ENCODE measurements at places on chromosomes 6 and 20. TPM values are rescaled to one million over a fixed set of nuclear protein-coding genes. Genes with fewer than 3 reads are reported as not detected.

DNA sequence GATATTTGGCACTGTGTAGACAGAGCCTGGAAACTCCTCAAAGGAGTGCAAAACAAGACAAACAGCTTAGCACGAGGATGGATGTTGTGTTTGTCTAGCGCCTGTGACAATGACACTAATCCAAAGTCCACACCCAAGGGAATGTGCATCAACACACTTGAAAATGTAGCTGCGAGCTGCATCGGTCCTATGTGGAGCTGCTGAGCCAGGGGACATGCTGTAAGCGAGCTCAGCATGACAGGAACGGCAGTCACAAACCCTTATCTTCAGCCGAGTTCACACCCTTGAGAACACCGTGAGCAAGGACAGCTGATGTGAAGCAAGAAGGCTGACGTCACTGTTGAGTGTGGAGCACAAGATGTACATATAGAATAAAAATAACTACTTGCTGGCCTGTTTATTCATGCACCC lies 684.3 kb downstream of the QKI start:
- no peak for DNase-seq
- no peak overlapping the region for H3K4me3 ChIP-seq
- H3K36me3 ChIP-seq, result no peaks in the 10 kb centered on the region
- no peaks in the 10 kb centered on the region for H3K27me3 ChIP-seq
- H3K27ac ChIP-seq, result no peak overlapping the region
- H3K4me1 ChIP-seq, result no peaks in the 10 kb centered on the region

DNA sequence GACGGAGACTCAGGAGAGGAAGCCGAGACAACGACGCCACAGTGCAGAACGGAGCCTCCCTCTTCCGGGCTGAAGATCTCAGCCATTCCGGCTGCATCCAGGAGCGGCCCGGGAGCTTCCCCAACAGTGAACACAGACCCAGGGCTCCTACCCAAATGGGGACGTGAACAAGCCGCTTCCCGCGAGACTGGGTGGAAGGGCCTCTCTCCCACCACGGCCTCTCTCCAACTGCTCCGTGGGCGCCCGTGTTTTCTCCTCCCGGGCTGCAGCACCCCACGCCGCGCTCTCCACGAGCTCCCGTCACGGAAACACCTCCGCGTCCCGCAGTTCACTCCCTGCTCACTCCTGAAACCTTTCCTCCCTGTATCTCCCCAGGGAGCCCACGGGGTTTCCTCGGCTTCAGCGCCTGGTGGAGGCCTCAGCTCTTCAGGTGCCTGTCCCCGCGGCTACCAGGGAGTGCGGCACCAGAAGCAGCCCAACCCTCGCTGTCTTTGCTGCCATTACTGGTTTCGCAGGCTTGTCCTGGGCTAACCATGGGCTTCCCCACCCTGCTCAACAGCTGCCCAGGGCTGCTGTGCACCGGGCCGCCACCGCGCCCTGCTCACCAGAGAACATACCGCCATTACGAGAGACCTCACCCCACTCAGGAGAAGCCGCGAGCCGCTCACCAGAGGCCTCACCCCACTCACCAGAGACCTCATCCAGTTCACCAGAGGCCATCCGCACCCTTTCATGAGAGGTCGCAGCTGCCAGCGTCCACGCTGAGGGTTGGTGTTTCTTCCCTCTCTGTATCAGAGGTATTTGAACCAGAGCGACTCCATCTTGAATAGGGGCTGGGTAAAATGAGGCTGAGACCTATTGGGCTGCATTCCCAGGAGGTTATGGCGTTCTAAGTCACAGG lies 922.8 kb downstream of the QKI start:
- no peak overlapping the region for H3K4me3 ChIP-seq
- H3K4me1 ChIP-seq, result no peaks in the 10 kb centered on the region
- no peaks in the 10 kb centered on the region for H3K27me3 ChIP-seq
- H3K36me3 ChIP-seq, result no peaks in the 10 kb centered on the region
- no peak for DNase-seq

DNA sequence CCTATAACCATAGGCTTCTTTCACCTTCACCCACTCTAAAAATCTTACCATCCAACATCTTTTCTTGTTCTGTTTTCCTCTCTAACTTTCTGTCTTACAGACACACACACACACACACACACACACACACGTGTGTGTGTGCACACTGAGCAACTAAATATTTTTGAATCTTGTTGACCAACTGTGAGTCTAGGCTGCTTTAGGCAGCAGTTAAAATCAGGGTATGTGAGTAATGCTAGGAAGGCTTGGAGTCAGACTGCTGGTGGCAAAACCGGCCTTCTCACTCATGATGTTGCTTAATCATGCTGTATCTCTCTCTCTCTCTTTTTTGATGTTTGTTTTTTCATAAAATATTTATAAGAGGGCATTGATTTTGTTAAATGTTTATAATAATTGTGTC lies 103.1 kb upstream of the TBX18 start:
- no peaks in the 10 kb centered on the region for H3K36me3 ChIP-seq
- H3K27ac ChIP-seq, result no peak overlapping the region
- no peaks in the 10 kb centered on the region for H3K4me1 ChIP-seq
- no peaks in the 10 kb centered on the region for H3K27me3 ChIP-seq
- DNase-seq, result no peak
- H3K4me3 ChIP-seq, result no peak overlapping the region

- DNase-seq, result no peak
- H3K27me3 ChIP-seq, result no peaks in the 10 kb centered on the region
- H3K27ac ChIP-seq, result no peak overlapping the region
Measured at GRCh38 chr6:110619275-110619908, 143.0 kb upstream of the SLC22A16 start.

DNA sequence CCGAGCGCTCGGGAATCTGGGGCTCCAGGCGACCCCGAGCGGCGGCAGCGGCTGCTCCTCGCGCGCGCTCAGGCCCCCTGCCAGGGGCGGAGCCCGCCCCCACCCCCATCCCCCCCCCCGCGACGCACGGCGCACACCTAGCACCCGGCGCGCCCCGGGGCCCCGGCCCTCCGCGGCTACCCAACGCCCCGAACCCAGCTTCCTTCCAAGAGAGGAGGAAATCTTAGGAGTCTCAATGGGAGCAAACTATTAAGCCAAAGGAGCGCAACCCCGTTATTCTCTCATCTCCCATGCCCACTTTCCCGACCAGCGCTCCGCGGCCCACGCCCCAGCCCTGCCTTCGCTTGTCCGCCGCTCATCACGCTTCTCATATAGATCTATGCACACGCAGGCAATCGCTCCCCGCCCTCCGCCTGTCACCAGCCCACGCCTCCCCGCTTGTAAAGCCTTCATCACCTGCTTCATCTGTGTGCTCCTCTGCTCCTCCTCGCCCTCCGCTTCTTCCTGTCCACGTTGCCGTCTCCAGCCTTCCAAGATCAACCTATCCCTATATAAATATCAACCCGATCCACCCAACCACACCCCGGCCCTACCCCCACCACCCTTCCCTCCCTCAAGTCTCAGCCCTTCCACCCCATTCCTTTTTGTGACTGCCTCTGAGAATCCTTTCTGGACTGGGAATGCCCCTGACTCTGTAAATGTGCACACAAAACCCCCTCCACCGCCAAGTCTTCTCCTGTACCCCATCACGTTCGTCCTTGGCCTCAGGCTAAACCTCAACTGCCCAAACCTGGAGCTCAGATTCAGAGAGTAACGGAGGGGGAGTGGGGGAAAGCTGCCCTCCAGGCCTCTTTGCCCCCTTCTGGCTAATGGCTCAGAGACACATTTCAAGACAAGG lies at the start of gene DLK2:
DLK2 (minus strand) TSS at position 18 of the 898 bp plus-strand sequence. CDS start 723 bp downstream, outside the sequence.
- peaks cover 17% of the 10 kb centered on the region for H3K27me3 ChIP-seq
- H3K36me3 ChIP-seq, result peaks cover 12% of the 10 kb centered on the region
- H3K4me3 ChIP-seq, result peak within 1 kb of the TSS; percentile 53
- H3K4me1 ChIP-seq, result peaks cover 2% of the 10 kb centered on the region

DNA sequence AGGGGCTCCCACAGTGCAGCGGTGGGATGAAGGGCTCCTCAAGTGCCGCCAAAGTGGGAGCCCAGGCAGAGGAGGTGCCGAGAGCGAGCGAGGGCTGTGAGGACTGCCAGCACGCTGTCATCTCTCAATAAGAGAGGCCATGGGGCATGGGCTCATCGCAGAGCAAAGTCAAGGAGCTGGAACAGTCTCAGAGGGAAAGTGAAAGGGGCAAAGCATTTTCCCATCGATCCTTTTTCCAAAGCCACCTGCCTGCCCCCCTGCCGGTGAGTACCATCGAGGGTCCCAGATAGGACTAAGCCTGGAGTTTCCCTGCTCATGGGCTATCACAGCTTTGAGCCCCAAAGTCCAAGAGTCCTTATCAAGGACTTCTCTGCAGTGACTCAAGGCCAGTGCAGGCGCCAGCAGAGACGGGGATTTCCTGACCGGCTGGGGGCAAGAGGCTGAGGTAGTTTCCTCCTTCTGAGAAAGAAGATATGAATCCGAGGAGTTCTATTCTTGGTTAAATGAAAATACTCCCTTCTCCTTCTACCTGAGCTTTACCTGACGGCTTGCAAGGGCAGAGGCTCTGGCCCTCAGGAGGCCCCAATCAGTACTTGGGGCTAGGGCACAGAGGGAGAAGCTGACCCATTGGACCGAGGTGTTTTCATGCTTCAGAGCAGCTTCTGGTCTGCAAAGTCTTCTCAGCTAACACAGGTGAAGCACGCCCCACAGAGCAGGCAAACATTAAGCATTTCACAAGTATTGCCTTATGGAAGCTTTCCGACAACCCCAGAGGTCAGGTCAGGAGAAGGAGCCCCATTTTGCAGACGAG lies 22.6 kb downstream of the ETV7 start:
- no peak overlapping the region for H3K27ac ChIP-seq
- peak; percentile 53 for DNase-seq
- no peaks in the 10 kb centered on the region for H3K36me3 ChIP-seq
- peaks cover 3% of the 10 kb centered on the region for H3K4me1 ChIP-seq

The EMILIN3 gene
- under 0.01 TPM for total RNA-seq

The TMC2 gene
- not detected for total RNA-seq

The RFX6 gene
- not detected for total RNA-seq

The SNTA1 gene
- 15.4 TPM for total RNA-seq

Data from IMR-90 (cell line).